Stimulated activated CD8-positive, alpha-beta memory T cell treated with anti-CD3 and anti-CD28 coated beads, Interleukin-2, amount 100 ng/mL, for 48 hours (primary cell): ENCODE measurements at places on chromosomes 4 and X.

DNA sequence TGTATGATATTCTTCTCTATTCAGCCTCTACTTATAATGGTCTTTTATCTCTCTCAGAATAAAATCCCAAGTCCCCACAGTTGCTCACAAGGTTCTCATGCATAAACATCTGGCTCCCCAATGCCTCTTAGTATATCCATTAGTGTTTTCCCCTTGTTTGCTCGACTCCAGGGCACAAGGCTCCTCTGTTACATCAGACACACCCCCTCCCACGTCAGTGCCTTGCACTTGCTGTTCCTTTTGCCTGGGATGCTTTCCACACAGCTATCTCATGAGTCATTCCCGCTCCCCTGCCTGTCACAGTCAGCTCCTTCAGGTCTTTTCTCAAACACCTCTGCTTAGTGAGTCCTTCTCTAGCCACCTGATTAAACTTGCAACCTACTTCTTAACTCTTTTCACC, 260.2 kb downstream of the IL1RAPL1 start:
- no peak for DNase-seq

GRCh38 chr4:109554971-109555370, 5.1 kb upstream of the MCUB start:
- no peak for DNase-seq

DNA sequence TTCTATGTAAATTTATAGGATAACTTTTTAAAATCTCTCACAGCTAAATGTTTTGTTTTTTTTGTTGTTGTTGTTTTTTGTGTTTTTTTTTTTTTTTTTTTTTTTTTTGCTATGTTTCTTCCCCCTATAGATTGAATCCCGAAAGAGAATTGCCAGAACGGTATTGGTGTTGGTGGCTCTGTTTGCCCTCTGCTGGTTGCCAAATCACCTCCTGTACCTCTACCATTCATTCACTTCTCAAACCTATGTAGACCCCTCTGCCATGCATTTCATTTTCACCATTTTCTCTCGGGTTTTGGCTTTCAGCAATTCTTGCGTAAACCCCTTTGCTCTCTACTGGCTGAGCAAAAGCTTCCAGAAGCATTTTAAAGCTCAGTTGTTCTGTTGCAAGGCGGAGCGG, 4.1 kb downstream of the BRS3 start:
- DNase-seq, result no peak

GRCh38 chrX:40875476-40875875, 140.1 kb upstream of the MED14 start:
- DNase-seq, result no peak

GRCh38 chr4:85995361-85995760, 364.5 kb downstream of the MAPK10 start:
- DNase-seq, result no peak

- no peak for DNase-seq
These were observed 30.6 kb upstream of the NSUN7 start for GRCh38 chr4:40719008-40719623.

DNA sequence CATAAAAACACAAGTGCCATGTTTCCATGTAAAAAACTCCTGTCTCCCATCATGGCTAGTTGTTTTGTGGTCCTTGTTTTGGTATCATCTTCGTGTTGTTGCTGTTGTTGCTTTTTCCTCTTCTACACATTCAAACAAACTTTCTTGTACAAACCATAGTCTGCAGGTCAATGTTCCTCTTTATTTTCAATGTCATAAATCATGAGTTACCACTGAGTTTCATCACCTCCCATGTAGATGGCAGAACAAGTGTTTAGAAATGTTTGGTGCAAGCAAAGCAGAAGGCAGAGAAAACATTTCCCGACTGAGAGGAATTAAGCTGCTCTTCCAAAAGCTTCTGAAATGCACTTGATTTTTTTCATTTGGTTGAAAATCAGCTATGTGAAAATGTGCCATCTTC, 166.0 kb downstream of the ANTXR2 start:
- DNase-seq, result no peak

DNA sequence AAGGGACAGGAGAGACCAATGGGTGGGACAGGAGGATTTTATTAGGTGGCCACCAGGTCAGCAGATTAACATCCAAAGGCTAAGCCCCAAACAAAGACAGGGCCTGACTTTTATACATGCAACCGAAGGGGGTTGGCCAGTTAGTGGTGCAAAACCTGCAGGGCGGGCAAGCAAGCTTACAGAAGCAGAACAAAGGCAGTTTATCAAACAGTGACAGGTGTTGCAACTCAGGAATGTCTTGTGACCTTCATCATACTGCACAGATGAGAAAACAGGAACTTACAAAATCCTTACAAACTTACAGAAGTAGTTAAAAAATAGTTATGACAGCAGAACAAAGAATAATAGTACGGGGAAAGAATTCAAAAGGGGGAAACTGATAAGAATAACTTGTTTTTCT, 708.1 kb downstream of the GLUD2 start:
- no peak for DNase-seq

- DNase-seq, result no peak
These were observed 111.4 kb upstream of the EOLA2 start for GRCh38 chrX:150049647-150050046.

GRCh38 chr4:160299608-160300007, 1196.7 kb downstream of the RAPGEF2 start:
- no peak for DNase-seq

- DNase-seq, result no peak
These were observed 1023.9 kb upstream of the GRID2 start for GRCh38 chr4:91279899-91280298.

DNA sequence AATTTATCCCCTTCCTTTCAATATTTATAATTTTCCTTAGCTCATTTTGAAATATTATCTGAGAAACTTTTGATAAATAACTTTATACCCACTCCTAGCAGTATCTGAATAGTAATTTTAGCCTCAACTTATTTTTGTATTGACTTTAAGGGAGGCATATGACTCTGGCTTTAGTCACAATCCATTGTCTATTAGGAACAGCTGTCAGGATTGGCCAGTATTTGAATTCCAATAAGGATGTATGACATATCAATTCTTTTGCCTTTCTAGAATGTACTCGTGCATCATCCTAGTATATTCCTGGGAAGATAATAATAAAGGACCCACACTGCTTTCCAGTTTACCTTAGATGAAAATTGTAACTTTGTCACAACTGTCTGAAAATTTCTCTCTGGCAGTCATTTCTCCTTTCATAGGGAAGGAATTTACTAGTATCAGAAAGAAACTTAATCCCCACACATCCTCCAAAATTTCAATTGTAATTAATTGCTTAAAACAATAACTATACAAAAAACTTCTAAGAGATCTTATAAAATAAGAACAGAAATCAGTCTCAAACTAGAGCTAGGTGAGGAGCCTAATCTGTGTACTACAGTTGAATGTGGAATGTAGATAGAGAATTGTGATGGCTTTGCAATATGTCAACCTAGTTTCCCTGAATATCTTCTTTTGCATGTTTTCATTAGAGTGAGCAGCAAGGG, 121.0 kb upstream of the EPHA5 start:
- DNase-seq, result no peak

DNA sequence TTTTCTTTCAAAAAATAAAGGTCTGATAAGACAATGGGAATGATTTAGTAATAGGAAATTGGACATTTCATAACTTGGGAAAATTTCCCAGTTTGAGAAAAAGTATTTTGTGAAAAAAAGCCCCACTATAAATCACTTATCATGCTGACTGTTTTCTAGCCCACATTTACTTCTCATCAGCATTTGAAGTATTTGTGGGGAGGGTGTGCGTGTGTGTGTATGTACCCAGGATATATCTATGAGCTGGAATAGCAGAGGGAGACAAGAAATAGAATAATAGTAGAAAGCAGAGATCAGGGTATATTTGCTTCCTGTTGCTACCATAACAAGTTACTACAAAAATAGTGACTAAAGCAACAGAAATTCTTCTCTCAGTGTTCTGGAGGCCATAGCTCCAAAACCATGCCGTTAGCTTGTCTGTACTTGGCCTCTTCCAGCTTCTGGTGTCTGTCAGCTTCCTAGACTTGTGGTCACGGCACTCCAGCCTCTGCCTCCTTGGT, 139.8 kb downstream of the PTTG2 start:
- DNase-seq, result no peak

DNA sequence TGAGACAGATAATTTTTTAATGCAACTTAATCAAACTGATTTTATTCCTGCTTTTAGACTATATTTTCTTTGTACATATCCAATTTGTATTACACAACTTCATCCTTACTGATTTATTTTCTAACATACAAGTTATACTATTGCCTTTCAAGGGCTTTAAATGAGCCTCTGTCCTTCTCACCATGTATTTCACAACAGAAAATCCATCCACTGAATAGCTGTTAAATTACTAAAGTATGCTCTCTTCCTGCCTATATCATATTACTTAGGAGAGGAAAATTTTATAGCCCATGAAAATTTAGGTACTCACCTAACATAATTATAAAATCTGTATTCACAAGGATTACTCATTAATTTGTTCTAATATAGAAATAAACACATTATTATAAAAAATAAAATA, 528.6 kb downstream of the ANKRD50 start:
- no peak for DNase-seq

DNA sequence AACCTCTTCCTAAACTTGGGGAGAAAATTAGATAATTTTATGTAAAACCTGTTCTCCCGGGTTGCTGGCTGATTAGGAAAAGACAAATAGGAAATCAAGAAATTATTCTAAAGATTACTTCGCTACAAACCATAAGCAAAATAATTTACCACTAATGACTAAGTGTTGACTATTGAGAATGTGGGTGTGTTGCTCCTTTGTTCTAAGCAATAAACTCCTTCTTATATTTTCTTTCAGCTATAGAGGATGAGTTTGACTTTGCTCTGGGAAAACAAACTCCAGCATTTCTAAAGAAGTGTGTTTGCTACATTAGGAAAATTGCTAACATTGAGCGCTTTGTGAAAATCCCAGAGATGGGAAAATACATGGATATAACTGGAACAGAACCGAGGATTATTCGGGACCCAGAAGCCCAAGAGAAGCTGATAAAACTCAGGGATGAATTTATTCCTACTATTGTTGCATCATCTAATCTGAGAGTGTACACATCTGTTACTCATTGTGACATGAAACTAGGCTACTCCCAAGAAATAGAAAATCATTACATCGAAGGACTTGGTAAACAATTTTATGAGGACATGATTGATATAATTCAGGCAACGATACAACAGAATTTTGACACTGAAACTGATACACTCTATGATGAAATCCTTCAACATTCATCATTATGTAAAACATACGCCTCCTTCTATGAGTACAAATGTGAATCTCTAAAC, 194.2 kb downstream of the NWD2 start:
- no peak for DNase-seq

GRCh38 chr4:133483600-133484246, 334.6 kb downstream of the PCDH10 start:
- DNase-seq, result no peak

GRCh38 chr4:74613266-74613665, 168.3 kb downstream of the AREG start:
- DNase-seq, result no peak

DNA sequence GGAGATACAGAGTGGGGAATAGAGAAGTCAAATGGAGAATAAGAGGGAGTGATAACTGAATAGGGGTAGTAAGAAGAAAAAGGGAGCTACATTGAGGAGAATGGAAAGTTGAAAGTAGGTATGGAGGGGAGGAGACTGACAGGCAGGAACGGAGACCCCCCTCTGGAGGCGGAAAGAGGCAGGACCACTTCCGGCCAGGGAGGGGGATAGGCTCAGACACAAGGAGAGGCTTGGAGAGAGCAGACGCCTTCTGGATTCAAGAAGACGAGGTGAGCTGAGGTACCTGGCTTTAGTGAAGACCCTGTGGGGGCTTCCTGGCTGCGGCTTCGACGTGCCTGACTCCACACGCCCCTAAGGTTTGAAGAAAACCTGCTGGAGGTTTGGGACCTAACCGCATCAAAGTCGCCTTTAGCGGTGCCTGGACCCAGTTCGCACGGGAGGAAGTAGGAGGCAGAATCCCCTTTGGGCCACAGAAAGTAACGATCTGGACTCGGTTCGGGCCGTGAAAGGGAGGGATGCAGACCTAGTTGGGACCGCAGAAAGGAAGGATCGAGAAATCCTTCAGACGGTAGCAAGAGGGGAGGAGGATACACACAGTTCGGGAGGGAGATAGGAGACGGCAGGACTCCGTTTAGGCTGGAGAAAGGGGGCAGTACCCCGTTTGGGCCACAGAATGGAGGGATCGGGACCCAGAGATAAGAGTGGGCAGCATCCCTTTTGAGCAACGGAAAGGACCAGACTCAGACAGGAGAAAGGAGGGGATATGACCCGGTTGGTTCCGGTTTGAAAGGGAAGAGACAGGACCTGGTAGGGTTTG, at the start of gene TRO:
TSS of gene TRO (plus strand) at position 215 of the 817 bp plus-strand sequence. CDS start 1,423 bp downstream, outside the sequence.
- no peak for DNase-seq

DNA sequence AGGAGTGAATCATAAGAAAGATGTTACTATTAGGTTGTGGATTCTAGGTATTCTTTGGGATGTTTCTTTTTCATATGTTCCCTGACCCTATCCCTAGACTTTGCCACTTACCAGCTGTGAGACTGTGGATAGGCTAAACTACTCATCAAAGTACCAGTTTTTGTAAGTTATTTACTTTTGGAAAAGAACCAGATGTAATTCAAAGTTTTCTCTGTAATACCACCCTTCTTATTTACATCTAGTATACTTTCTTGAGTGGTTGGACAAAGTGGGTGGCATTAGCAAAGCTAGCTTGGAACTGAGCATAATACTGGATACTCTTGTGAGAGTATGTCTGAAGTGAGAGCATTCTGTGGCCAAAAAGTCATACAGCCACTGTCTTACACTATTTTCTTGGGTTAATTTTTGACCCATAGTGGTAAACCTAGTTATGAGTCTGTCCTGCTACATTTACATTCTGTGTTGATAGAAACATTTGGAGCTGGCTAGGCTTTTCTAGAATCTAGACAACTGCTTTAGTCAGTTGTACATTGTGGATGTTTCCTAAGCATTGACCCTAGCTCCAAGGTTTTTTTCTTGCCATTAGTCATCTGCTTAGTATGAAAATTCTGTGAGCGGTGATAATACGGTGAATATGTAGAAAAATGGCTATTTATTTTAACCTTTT, 41.7 kb downstream of the KDM6A start:
- no peak for DNase-seq

GRCh38 chr4:153141238-153141637, 63.0 kb upstream of the TRIM2 start:
- DNase-seq, result no peak

DNA sequence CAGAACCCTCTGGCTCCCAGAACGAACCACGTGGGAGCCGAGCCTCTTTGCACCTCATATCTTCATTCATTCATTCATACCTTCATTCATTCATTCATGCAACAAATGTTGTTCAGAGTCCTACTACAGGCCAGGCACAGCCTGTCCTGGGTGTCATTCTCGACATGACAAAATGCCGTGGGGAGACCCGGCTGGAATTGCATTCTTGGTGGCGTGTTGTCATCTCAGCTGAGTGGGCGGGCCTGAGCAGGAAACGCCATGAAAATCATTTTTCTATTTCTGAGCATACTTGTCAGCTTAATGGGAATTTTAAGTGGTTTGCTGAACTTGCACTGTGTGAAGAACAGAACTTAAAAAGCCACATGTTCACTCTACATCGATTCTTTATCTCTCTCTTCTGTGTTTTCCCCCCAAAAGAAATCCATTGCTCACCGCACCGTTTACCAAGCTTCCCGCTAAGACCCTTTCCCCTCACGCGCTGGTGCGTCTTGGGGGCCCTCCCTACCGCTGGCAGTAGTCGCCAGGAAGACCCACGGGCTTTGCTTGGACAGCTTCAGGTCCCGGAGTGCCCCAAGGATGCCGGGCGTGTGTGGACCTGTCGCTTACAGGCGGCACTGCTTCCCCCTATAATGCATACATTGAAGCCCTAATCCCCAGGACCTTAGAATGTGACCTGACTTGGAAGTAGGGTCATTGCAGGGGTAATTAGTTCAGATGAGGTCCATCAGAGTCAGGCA, 41.6 kb upstream of the HMX1 start:
- DNase-seq, result no peak

- DNase-seq, result no peak
These were observed 28.2 kb upstream of the TLR2 start for GRCh38 chr4:153655928-153656327.
